GM23338 (cell line): ENCODE measurements at places on chromosomes 6 and 20. TPM values are rescaled to one million over a fixed set of nuclear protein-coding genes. Genes with fewer than 3 reads are reported as not detected.
A peak's percentile ranks its signal among the peaks of the same experiment; 100 is the strongest.

The TRAPPC3L gene
- not detected in 2 replicates for total RNA-seq

The OR2H1 gene
- not detected in 2 replicates for total RNA-seq

The LIN28B gene
- total RNA-seq = 96.4 and 99.2 TPM in 2 replicates

The NTSR1 gene
- total RNA-seq = 1.4 and 1.7 TPM in 2 replicates

The PCNA gene
- 413 and 428 TPM in 2 replicates for total RNA-seq

GRCh38 chr20:12977328-12978125, 31.2 kb upstream of the SPTLC3 start:
- no peaks in the 10 kb centered on the region for H3K36me3 ChIP-seq
- H3K27me3 ChIP-seq = no peaks in the 10 kb centered on the region
- no peak for DNase-seq
- H3K4me1 ChIP-seq = no peaks in the 10 kb centered on the region
- H3K27ac ChIP-seq = no peak overlapping the region

GRCh38 chr20:22389836-22390542, 194.4 kb downstream of the FOXA2 start:
- no peak overlapping the region for H3K27ac ChIP-seq
- no peaks in the 10 kb centered on the region for H3K36me3 ChIP-seq
- H3K4me3 ChIP-seq = no peak overlapping the region
- peaks cover 6% of the 10 kb centered on the region for H3K4me1 ChIP-seq

GRCh38 chr6:153872946-153873345, 166.1 kb upstream of the OPRM1 start:
- no peak overlapping the region for H3K4me3 ChIP-seq
- H3K36me3 ChIP-seq = no peaks in the 10 kb centered on the region
- H3K27me3 ChIP-seq = no peaks in the 10 kb centered on the region
- no peak for DNase-seq
- no peaks in the 10 kb centered on the region for H3K4me1 ChIP-seq

- no peaks in the 10 kb centered on the region for H3K27me3 ChIP-seq
- no peaks in the 10 kb centered on the region for H3K36me3 ChIP-seq
- H3K27ac ChIP-seq = no peak overlapping the region
- H3K4me1 ChIP-seq = no peaks in the 10 kb centered on the region
These were observed 367.6 kb upstream of the JAG1 start for GRCh38 chr20:11041396-11041795.

DNA sequence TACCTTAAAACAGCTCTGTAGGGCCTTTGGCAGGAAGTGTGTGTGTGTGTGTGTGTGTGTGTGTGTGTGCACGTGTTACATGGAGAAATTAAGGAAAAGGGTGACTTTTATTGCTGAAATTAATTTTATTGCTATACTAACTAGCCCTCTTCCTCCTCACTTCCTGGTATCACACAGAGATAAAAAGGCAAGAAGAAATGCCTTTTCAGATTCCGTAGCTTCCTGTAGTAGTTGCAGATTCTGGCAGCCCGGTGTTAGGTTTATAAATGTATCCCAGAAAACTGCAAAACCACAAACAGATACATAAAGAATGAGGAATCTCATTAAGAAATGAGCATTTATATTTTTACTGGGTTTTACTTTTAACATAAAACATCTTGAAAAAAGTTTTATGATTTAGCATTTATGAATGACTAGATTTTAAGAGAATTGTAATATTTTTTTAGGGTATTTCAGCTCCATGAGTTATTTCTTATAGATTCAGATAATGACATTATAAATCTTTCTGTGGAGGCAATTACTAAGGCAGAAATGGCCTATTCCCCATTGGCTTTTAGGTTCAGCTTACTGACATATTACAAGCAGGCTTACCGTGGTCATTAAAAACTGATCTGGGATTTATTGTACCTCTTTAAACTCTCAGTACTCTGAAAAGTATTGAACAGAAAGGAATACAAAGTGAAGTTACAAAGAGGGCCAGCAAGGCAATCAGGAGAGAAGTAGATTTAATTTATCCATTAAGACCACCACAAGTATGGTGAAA, 249.1 kb upstream of the TSHZ2 start:
- H3K4me3 ChIP-seq = no peak overlapping the region
- no peaks in the 10 kb centered on the region for H3K36me3 ChIP-seq
- no peaks in the 10 kb centered on the region for H3K4me1 ChIP-seq
- no peak overlapping the region for H3K27ac ChIP-seq
- H3K27me3 ChIP-seq = no peaks in the 10 kb centered on the region

DNA sequence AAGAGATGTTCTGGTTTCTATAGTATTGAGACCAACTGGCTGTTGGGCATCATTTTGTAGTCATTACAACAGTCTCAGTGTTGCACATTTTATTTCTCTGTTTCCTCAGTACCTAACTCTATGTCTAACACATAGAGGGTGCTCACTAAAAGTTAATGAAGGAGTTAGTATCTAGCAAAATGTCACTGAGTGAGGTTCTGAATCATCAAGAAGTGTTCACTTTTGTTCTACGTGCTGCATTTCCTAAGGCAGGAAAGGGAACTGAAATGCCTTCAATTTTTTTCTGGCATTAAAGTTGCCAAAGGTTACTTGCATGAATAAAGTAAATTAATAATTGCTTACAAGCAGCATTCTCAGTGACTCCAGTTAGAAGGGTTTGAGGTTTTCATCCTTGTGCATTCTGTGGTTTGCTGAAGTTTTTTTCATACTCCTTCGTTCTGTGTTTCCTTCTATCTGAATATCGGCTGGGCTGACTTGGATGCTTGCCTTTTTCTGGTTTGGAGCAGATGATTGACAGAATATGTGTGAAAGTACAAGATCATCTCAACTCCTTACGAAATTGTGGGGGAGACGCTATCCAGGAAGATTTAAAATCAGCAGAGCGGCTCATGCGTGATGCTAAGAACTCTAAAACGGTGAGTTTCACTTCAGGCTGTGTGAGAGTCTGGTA, 114.5 kb upstream of the SCGN start:
- H3K4me1 ChIP-seq = peaks cover 4% of the 10 kb centered on the region; the same call in 1 of the 2 replicates
- no peak overlapping the region for H3K4me3 ChIP-seq
- no peak for DNase-seq
- H3K27ac ChIP-seq = no peak overlapping the region
- no peaks in the 10 kb centered on the region; the same call in 1 of the 2 replicates for H3K36me3 ChIP-seq
- H3K27me3 ChIP-seq = no peaks in the 10 kb centered on the region

DNA sequence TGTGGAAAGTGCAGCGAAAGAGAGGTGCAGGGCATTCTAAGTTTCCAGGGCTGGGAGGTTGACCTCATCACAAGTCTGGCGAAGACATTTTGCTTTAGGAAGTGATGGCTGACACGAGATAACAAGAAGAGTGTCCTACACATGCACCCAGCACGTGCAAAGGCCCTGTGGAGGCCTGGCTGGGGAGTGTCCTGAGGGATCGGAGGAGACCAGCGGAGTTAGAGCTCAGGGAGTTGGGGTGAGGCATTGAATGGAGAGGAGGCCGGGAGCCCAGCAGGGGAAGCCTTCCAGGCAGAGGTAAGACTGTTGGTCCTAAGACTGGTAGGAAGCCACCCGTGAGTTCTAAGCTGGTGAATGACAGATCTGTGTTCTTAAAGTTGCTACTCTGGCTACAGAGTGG, 58.4 kb downstream of the PPP1R14C start:
- H3K4me3 ChIP-seq = no peak overlapping the region
- H3K4me1 ChIP-seq = no peaks in the 10 kb centered on the region
- H3K27ac ChIP-seq = no peak overlapping the region
- H3K36me3 ChIP-seq = no peaks in the 10 kb centered on the region
- DNase-seq = no peak

DNA sequence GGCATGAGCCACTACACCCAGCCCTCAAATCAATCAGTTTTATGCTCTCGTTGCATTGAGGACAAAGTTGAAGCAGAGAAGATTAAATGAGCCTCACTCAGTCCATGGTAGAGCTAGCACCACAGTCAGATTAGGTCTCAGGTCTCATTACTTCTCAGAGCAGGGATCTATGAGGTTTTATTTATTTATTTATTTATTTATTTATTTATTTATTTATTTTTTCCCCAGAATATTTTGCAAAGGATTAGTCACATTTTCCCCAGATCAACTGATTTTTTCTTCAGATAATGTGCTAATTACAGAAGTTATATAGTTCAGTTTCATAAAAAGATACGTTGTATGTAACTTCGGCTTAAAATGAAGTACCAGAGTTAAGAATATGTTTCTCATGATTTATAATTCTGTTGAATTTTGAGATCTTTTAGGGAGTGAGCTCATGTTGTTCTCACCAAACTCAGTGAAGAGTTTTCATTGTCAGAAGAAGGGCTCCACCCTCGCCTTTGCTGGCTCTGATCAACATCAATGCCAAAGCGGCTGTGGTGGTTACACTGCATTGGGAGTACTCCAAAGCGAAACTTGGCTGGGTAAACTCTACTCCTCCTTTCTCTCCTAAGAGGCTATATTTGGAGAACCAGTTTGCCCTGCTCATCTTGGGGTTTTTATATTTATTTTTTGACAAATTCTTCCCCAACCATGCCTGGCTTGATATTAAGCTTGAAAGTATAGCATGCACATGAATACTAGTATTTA, 12.9 kb upstream of the ID4 start:
- DNase-seq = no peak
- no peak overlapping the region for H3K4me3 ChIP-seq
- H3K4me1 ChIP-seq = no peaks in the 10 kb centered on the region
- H3K27ac ChIP-seq = no peak overlapping the region
- no peaks in the 10 kb centered on the region for H3K27me3 ChIP-seq

DNA sequence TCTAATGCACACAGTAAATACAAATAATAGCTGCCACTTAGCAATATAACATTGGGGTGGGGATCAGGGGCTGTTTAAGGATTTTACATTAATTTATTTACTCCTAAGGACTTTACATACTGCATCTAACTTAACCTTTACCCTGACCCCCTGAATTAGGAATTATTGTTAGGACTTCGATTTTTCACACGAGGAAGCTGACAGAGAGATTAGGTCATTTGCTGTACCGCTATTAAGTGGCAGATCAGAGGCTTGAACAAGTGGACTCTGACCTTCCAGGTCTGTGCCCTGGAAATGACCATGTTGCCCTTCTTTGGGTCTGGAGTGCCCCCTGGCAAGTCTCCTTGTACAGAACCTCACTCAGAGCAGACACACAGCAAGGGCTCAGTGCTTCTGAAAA, 5.2 kb upstream of the ELMO2 start:
- no peak overlapping the region for H3K4me3 ChIP-seq
- no peak for DNase-seq
- no peak overlapping the region for H3K27ac ChIP-seq
- H3K27me3 ChIP-seq = peaks cover 14% of the 10 kb centered on the region
- H3K4me1 ChIP-seq = peaks cover 13% of the 10 kb centered on the region; the same call in 1 of the 2 replicates

DNA sequence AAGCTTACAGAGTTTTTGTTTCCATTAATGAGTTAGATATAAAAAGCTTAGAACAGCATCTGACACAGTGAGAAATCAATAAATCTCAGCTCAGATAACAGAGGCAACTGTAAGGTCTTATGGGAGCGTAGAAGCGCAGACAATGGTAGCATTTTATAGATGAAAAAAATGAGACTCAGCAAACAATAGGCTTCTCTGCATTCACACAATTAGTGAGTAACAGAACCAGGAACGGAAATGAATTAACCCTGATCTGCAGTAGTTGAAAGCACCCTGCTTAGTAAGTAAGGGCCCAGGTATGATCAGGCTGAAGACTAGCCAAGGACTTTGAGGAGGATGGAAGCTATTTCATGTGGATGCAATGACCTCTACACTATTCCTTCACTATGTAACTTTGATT, 147.2 kb upstream of the EYA4 start:
- peaks cover 9% of the 10 kb centered on the region; the same call in 1 of the 2 replicates for H3K4me1 ChIP-seq
- H3K4me3 ChIP-seq = no peak overlapping the region
- no peak for DNase-seq
- H3K36me3 ChIP-seq = no peaks in the 10 kb centered on the region
- no peak overlapping the region for H3K27ac ChIP-seq
- H3K27me3 ChIP-seq = no peaks in the 10 kb centered on the region

GRCh38 chr20:41274152-41274551, 43.4 kb downstream of the ZHX3 start:
- no peak for DNase-seq
- peaks cover 10% of the 10 kb centered on the region; the same call in 1 of the 2 replicates for H3K4me1 ChIP-seq
- H3K27me3 ChIP-seq = no peaks in the 10 kb centered on the region
- H3K36me3 ChIP-seq = no peaks in the 10 kb centered on the region
- H3K27ac ChIP-seq = no peak overlapping the region

- no peak overlapping the region for H3K4me3 ChIP-seq
- H3K27me3 ChIP-seq = no peaks in the 10 kb centered on the region
- no peak for DNase-seq
- H3K27ac ChIP-seq = no peak overlapping the region
These were observed 9.1 kb upstream of the SLC22A16 start for GRCh38 chr6:110485491-110485890.

DNA sequence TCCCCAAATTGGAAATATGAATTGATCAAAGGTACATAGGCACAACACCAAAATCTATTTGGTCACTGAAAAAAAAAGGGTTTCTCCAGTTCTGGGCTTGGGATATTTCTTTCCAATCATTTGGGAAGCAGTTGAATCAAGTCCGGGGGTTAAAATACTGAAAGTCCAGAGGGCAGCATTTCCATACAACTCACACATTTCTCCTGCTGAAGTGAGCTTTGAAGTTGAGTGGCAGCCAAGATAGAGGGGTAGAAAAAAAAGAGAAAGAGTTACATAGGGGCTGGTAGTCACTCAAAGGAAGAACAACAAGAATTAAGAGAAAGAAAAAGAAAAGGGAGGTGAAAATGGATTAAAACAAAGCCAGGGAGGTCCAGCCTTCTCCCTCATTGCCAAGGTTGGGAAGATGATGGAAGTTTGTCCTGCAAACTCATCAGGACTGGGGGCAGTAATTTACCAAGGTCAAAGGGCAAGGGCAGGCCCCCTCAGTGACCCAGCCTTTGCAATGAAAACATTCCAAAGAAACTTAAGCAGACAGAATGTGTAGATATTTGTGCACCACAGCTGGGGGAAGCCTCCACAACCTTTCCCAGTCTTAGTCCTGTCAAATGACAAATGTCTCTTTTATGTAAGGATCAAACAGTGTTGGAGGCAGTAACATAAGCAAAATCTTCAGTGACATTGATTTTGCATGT, 525.3 kb upstream of the JARID2 start:
- no peaks in the 10 kb centered on the region; the same call in 1 of the 2 replicates for H3K4me1 ChIP-seq
- H3K27ac ChIP-seq = peak overlapping the region; percentile 74; the same call in 1 of the 2 replicates
- no peaks in the 10 kb centered on the region for H3K36me3 ChIP-seq
- DNase-seq = no peak

DNA sequence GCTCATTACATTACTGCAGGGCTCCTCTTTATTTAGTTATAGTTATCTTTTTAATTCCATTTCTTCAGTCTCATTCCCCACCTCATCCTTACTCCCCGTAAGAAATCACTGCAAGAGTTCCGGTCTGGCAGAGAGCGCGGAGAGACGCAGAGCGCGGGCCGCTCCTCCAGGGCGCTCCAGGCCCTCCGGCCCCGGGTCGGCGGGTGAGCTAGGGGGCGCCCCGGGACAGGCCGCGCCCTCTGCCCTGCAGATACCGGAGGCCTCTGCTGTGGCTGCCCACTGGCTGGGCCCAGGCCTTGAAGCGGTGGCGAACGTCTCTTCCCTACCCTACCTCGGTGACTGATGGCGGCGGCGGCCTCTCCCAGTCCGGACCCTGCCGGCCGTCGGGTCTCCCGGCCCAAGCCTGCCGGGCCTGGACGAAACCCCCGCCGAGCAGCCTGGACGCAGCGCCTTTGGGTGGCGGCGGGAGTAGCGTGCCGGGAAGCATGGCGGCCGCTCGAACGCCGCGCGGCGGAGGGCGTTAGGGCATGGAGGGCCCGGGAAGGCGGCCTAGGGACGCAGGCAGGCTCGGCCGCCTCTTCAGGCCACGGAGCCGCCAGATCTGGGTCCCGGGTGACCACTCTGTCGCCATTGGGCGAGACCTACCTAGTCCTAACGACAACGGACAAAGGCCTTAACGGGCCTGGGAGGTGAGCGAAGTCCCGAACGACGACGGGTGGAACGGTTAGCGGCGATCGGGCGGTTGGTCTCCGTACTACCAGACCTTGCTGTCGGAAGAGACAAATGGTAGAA, 16.4 kb upstream of the HMGN4 start:
- H3K27me3 ChIP-seq = no peaks in the 10 kb centered on the region
- H3K36me3 ChIP-seq = no peaks in the 10 kb centered on the region
- H3K27ac ChIP-seq = peak overlapping the region; percentile 77
- H3K4me1 ChIP-seq = peaks cover 17% of the 10 kb centered on the region
